ENCODE measurements at places on chromosomes 12 and 14.

GRCh38 chr14:92877757-92878431 lies 45.1 kb upstream of the CHGA start:
- no peak for DNase-seq

DNA sequence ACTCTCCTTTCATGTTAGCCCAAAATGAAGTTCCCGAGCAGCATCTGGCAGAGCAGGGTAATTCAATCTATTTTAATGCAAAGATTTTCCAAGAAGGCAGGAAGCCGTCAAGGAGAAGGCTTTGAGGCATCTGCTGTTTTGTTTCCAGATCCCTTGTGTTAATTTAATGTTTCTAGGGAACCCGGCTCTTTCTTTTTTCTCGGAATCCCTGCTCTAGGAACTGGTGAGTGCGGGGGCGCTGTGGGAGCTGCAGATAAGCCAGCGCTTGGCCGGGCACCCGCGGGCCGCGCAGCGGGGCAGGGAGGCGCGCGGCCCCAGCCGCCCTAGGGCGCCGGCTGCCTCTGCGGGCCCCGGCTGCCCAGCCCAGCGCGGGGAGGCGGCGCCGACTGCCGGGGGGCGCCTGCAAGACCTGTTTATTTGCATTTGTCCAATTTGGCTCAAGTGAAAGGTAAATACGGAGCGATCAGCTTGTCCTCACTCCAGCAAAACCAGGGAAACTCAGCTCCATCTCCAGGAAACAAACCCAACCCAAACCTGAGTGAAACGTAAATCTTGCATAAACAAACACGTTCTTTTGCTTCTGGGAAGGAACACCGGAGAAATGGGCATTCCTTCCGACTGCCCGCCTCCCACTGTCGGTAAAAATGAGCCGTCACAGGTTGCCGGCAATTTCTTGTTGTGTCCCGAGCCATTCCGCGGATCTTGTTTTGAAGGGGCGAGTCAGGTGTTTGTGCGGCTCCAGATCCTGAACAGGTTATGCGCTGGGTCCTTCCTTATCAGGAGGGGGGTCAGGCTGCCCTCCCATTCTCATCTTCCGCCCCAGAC lies 65.1 kb downstream of the CRADD start:
- peak; percentile 28 for DNase-seq

- no peak for DNase-seq
Measured at GRCh38 chr12:121333747-121334146, 18.5 kb downstream of the ANAPC5 start.

DNA sequence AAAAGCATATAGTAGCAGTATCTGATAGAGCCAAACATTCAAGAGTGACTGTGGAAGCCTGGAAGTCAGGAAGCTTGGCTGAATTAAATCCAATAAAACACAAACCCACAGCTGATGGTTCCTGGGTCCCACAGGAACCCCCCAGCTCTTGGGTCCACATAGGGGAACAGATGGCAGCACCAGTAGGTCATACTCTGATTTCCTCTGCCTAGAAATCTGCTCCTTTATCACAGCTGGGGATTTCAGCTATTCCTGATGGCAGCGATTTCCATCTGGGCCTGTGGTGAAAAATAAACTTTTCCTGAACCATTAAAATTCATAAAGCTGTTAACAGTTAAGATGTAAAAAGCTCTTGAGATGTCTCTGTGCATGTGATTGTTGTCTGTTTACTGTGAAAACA lies 202.0 kb upstream of the FRMD6 start:
- DNase-seq, result no peak

DNA sequence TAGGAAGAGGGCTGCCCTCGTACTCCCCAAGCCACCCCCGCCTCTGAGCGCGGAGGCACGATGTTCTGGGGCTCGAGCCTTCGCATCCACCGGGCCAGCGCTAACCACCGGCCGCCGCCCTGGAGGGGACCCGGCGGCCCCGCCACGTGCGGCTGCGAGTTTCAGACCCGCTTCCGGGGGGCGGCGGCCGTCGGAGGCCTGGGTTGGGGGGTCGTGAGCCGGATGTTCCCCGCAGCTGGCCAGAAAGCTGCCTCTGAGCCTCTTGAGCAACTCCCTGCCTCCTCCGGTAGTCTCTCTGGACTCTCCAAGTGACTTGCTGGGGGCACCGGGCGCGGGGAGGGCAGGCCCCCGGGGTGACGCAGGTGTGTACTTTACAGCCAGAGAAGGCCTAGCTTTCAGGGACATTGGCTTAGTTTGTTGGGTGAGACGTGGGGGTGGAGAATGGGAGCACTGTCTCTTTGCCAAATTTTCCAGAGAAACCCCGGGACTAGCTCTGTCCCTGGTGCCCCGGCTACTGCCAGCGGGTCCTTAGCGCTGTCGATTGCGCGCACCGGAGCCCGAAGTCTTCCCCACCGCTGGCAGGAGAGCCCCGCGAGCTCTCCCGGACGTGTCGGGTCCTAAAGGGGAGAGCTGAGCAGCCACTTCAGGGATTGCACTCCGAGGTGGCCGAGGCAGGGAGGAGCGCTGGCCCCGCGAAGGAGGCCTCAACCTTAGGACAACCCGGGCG lies 15.6 kb downstream of the OTX2 start:
- DNase-seq, result no peak

DNA sequence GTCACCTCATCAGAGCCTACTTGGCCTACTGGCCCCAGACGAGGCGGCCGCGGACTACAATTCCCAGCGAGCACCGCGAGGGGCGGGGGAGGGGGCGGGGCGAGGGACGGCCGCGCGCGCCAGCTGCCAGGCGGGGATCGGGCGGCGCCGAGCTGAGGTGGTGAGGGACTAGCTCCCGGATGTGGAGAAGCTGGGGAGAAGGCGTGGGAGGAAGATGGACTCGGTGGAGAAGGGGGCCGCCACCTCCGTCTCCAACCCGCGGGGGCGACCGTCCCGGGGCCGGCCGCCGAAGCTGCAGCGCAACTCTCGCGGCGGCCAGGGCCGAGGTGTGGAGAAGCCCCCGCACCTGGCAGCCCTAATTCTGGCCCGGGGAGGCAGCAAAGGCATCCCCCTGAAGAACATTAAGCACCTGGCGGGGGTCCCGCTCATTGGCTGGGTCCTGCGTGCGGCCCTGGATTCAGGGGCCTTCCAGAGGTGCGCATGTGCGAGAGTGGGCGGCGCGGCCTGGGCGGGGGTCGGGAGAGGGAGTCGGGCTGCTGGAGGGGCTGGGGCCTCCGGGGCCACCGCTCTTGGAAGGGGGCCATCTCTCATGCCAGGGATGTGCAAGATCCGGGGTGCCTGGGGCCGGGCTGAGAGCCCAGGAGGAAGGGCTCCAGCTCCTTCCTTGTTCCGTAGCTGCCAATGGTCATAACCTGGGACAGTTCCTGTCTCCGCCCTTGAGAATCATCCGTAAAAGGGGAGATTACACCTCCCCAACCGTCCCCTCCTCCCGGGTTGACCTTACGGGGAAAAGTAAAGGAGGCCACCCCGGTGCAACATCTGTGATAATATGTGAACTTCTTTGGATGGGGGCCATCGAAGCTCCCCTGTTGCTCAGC lies at the start of gene CMAS:
Gene CMAS (plus strand): TSS at position 129 of the 878 bp plus-strand sequence. CDS start 86 bp downstream, at position 215.
- DNase-seq, result peak; percentile 55

- no peak for DNase-seq
Measured at GRCh38 chr14:64074961-64075612, 219.1 kb downstream of the ESR2 start.

- DNase-seq, result no peak
Measured at GRCh38 chr12:45732936-45733335, 3.4 kb downstream of the ARID2 start.

DNA sequence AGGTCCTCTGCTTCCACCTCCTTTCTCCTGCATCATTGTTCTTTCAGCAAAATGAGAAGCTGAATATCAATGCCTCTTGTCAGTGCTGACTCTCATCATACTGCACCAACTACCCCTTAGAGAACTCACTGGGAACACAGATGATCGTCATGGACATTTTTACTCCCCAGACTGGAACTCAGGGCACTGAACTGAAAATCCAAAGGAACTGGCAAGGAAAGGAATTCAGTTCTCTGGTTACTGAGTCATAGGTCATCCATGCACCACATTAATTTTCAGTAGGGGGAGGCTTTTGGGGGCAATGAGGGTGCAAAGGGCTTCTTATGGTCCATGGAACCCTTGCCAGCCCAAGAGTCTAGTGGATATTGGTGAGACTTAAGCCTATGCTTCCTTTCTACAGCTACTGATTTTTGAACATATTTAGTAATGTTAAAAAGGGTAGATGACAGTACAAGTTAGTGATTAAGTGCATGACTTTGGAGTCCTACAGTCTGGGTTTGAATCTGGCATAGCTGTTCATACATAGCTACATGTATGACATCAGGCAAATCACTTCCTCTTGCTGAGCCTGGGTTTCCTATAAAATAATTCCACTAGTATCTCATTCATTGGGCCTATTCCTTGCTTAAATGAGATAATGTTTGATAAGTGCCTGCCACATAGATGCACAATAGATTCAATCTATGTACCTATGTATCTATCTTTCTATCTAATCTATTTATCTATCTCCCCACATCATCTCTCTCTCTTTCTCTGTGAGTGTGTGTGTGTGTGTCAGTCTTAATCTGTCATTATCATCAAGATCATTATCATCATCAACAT lies 29.2 kb downstream of the BBS10 start:
- DNase-seq, result no peak

GRCh38 chr12:76275511-76276093 lies 72.6 kb downstream of the BBS10 start:
- no peak for DNase-seq

DNA sequence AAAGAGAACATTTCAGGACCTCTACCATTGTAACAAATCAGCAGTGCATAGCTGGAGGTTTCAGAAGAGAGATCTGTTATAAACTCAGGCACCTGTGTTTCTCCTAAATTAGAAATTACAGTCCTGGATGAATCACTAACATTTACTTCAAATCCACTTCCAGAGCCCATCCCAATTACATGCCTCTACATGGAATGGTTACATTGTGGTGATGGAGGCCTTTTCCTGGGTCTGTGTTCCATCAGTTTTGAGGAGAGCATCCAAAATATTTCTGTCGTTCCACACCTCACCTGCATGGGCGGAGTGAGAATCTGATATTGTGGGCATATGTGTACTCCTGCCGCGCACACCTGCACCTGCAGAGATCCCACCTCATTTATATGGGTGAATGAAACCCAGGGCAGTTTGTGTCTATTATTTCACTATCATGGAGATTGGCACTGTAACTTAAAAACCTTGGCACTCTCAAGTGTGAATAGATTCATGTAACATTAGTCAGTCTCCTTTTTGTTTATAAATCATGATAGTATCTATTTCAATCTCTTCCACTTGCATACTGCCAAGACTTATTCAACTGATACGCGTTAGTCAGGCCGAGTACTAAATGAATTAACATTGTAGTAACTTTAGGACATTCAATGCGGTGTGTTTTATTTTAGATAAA lies 215.1 kb upstream of the FAR2 start:
- no peak for DNase-seq

GRCh38 chr12:51717326-51717925 lies 126.4 kb downstream of the SCN8A start:
- no peak for DNase-seq

DNA sequence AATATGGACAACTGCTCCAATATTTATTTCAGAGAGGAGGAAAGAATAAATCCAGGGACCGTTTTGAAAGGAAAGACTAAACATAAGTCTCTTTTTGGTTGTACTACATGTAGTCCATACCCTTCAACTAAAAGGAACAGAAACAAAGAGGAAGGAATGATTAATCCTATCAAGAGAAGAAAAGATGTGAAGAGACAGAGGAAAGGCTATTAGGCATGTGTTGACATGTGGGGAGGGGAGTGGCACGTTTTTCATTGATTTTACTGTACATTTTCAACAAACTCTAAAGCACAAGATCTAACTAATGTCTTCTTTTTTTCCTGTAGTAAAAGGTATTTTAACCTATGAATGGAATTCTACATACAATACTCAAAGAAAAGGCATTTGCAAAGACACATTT lies 85.6 kb downstream of the NAV3 start:
- DNase-seq, result no peak

GRCh38 chr12:92509156-92509738 lies 193.5 kb upstream of the PLEKHG7 start:
- no peak for DNase-seq

GRCh38 chr12:32836710-32837109 lies 59.9 kb downstream of the PKP2 start:
- DNase-seq, result no peak

DNA sequence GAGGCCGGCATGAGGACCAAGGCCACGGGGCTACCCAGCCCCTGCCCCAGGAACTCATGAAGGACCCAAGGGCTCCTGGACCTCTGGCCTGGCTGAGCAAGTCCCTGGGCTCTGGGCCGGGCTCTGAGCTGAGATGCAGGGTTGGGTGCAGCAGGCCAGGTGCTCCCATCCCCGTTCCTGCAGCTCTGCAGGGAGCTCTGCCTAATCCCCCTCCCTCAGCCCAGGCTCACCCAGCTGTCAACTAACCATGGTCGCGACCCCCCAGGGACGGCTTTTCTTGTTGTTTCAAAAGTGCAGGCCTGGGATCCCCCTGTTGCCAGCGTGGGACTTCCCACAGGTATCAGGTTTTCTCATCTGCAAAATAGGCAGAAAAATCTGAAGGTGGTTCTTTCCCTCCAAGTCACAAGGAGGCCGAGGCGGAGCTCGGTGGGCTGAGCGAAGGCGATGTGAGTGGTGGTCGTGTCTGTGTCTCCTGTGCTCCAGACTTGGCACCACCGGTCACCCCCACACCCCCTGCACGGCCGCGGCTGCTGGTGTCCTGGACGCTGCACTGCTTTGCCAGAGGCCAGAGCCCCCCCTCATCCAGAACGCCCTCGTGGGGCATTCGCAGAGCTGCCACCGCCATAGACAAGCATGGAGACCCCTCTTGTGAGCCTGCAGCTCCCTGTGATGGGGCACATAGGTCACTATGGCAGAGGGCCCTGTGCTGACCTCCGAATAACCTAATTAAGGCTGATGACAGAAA lies 22.5 kb upstream of the GALNT9 start:
- DNase-seq, result no peak

GRCh38 chr12:13891902-13892301 lies 89.5 kb downstream of the GRIN2B start:
- DNase-seq, result no peak

DNA sequence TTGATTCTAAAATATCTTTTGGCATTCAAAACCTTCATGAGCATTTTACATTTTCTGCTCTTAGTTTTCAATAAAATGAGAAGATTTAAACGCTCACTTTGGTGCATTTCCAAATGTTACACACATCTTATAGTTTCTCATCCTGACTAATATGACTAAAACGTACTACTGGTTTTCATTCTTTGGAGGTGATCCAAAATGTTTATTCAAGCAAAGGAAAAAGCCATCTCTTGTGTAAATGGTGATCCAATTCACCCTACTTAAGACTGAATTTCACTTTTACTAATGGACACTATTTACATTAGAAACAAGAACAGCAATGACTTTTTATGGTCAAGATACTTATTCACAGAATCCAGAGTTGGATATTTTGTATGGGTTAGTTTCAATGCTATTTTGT lies 86.6 kb downstream of the KITLG start:
- DNase-seq, result no peak

GRCh38 chr12:116121453-116121871 lies 156.0 kb downstream of the MED13L start:
- DNase-seq, result no peak

GRCh38 chr12:102302553-102302952 lies 104.9 kb upstream of the PMCH start:
- DNase-seq, result no peak

Measured in stimulated activated CD8-positive, alpha-beta memory T cell treated with anti-CD3 and anti-CD28 coated beads, Interleukin-15, amount 100 ng/mL, for 1 hour (primary cell).